ENCODE measurements at places on chromosomes 3 and 15.

- DNase-seq: no peak
Measured at GRCh38 chr3:32998631-32999451, 47.4 kb downstream of the CCR4 start.

DNA sequence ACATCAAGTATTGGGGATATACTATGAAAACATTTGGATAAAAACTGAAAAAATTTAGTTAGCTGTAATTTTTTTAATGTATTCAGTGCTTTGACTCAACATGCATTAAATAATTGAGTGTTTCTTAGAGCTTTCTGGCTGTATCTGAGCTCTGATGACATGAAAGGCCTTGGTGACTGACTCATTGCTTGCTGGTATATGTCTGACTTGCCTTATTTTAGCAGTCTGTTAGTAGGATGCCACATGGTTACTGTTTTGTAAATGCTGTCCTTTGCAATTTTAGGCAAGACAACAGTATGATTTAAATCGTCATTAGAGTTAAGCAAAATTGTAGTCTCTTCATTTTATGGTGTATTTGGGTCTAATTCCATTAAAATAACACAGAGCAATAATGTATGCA is 199.2 kb downstream of the GHSR start:
- no peak for DNase-seq

DNA sequence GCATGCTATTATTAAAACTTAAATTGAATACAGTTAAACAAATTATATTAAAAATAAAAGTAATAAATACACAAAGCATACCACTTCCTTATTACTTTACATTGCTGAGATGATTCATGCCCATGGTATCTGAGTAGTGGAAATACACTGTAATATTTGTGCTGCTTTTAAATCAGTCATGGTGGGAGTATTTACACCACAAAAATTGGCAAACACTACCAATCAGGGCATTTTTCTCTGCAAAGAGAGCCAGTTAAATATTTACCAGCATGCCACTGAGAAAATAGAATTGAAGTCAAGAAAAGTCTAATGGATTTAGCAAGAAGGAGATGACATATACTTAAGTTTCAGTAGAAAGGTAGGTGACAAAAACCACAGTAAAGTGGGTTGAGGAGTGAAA is 19.6 kb downstream of the PPARG start:
- no peak for DNase-seq

GRCh38 chr3:31004025-31004678 is 109.7 kb upstream of the GADL1 start:
- DNase-seq: no peak

DNA sequence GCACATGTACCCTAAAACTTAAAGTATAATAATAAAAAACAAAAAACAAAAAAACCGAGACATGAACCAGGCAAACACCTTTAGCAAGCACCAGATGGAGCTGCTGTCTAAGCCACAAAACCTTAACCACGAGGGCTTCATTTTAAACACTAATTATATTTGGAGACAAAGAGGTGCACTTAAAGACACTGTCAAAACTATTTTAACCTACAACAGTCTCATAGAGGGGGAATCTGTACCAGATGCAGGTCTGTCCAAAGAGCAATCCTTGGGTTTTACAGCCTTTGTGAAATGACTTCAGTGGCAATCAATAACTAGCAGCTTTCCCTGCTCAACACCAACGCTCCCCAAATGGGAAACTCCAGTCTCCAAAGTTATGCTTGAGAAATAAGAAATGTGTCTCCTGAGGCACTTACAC is 115.7 kb upstream of the TSPAN3 start:
- no peak for DNase-seq

DNA sequence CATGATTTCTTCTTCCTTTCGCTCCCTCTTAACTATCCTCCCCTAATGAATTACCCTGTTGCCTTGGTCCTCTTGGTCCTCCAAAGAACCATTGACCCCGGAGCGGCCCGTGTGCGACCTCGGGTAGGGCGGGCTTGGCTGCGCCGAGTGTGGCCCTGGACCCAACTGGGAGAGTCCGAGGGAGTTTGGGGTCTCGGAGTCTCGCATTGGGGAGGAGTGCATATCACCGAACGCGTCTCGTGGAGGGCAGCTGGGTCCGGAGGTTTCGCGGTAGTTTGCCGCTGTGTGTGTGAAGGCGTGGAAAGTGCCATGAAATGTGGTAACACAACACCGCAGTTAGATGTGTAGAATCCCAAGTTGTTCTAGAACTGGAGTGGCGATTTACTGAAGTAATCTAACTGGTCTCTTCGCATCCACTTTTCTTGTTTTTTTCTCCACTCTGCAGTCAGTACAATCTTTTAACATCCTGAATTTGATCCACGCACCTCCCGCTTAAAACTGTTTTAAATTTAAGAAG is 363 bp downstream of the GTF2E1 start:
- no peak for DNase-seq

All from H9 (cell line).